ENCODE measurements at places on chromosomes 2 and 18.

DNA sequence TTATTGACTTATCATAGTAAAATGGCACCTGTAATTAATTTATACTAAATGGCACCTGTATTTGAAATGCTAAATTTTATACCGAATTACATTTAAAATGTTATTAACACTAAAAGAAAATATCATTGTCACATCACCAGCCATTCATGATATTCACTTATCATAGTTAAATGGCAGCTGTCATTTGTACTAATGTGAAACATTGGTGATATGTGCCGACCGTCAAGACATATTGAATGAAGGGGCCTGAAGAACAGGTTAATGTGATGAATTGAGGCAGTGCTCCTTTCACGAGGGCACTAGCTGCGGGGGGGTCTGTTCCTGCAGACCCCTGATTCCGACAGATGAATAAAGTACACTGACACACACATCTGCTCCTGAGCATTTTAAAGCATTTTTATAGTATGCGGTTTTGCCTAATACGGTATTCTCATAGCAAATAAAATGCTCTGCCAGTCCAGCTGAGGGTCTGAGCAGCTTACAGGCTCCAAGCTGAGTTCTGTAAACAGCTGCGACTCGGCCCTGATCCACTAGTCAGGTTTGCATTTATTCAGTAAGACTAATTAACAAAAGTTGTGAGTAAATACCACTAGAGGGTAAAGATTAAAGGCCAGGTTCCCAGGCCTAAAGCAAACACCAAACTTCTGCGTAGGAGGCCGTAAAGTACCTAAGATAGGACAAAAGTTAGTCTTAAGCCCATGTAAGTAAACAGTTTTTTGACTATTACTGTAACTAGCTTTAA is 593.4 kb upstream of the NETO1 start:
- DNase-seq = no peak

GRCh38 chr18:5574843-5575242 is 31.0 kb upstream of the EPB41L3 start:
- DNase-seq = no peak

DNA sequence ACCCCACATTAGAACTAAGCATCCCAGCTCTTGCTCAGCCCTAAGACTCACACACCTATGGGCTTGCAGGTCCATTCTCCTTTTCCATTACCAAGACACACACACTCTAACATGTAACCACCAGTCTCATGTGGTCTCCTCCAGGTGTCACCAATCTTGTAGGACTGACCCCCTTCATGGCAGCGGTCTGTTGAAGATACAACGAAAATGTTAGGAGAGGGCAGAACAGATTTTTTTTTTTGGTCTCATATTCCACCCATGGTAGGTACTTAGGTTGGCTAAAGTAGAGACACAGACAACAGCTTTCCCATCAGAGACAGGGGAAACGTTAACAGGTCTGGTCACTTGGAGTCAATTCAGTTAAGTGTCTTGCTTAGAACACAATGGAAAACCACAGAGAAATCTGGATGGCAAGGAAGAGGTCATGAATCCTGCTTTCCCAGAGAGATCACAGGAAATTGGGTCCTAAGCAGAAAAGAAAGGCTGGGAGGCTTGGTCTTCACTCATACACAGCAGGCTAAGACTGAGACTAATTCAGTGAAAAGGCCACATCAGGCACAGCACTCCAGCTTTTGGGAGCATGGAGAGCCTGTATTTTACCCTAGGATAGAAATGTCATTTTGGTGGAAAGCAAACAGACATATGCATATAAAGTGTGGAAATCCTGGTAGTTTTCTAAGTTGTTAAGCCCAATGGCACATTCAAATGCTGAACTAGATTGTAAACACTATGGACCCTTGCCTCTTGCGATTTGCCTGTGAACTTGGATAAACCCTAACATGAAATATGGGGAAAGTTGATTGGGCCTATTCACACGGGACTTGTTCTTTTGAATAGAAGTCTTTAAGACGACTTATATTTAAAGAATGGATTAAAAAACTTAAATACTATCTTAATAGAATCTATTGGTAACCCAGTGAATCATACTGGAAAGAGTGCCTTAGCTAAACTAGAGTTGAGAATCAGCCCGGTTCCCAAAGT is 3.8 kb downstream of the FN1 start:
- DNase-seq = no peak

- no peak for DNase-seq
These were observed 5.1 kb upstream of the PAX8 start for GRCh38 chr2:113283704-113284284.

DNA sequence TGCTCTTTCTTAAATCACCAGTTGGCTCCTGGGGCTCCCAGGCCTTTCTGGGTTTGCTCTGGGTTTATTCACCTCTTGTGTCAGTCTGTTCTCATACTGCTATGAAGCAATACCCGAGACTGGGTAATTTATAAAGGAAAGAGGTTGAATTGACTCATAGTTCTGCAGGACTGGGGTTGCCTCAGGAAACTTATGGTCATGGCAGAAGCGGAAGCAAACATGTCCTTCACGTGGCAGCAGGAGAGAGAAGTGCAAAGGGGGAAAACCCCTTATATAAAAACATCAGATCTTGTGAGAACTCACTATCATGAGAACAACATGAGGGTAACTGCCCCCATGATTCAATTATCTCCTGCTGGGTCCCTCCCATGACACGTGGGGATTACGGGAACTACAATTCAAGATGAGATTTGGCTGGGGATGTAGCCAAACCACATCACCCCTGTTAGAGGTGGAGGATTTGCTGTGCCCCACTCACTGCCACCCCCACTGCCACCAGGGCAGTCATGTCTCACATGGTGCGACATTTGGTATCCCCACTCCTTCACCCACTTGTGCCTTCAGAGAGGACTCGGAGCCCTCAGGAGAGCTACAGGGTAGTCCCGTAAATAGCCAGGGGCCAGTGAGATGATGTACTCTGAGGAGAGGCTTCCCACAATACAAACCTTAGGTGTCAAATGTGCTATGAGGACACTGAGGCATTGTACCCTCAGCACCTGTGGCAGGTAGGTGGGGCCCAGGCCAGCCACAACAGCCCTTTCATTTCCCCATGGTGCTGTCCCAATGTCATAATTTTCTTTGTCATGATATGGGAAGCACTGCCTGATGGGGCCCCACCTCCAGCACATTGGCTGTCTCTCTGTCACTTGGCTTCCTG is 35.7 kb downstream of the CDC42EP3 start:
- peak; percentile 88 for DNase-seq

DNA sequence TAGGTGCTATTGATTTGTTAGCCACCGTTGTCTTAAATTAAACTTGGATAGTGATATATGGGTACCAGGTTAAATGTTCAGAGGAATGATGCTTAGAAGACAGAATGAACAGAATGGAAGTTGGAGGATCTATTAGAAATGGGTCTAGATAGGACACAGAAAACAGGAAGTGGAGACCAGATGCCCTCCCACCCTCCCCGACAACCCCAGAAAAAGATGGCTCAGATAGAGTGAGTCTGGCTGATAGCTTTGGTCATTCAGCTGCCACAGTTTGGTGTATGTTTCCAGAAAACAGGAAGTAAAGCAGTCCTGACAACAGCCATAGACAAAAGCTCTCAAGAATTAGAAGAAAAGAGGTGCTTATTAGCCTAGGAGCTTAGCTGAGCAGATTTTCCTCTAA is 71.5 kb upstream of the DSG1 start:
- DNase-seq = no peak

DNA sequence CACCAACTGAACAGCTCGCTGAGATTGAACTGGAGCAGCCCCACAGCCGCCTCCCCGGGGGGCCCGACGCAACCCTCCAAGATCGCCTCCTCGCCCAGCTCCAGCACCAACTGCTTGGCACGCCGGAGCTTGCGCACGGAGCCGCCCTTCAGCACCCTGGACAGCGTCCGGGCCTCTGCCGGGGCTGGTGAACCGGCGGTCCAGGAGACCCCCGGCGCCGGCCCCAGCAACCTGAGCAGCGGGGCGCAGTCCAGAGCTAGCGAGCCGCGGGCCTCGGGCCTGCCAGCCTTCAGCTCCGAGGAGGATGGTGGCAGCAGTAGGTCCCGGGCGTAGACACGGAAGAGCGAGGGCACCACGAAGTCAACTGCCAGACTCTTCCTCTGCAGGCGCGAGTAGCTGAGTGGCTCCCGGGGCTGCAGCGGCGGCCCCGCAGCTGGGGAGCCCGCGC is 1.2 kb downstream of the ALK start:
- DNase-seq = peak; percentile 17

DNA sequence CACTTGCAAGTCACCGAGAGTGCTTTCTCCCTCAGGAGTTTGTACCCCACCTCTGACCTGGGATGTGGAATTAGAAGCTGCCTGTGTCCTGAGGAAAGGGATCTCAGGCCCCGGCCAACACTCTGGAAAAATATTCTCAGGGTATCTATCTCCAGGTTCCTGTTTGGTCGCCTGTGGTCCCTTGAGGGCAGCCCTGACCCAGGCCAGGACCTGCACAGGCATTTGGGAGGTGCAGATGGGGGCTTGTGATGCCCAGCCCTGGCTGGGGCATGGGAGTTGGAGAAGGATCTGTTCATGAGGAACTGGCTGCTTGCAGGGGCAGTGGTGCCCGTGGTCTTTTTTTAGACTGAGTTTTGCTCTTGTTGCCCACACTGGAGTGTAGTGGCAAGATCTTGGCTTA is 46.3 kb downstream of the MYCN start:
- DNase-seq = no peak

GRCh38 chr18:39341129-39341528 is 1775.5 kb upstream of the CELF4 start:
- no peak for DNase-seq

DNA sequence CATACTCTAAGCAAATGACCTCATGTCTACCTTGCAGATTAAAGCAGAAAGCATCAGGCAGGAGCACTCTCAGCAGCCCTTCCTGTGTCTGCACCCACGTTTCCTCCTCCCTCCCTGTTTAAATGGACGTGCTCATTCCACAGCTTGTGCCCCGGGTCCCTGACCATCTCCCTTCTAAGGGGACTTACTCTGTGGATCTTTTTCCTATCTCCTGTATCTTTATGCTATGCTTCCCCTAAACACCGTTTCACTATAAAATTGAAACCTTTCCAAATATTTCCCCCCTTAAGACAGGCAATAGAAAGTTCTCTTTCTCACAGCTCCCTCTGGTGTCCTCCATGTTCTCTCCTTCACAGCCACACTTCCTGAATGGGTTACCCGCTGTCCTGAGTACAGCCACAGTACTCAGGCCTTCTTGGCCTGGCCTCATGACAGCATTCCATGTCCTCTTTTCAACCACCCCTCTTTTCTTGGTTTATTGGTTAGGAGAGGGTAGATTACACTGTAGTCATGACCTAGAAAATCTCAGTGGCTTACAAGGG is 41.1 kb downstream of the TMEM185B start:
- DNase-seq = no peak

DNA sequence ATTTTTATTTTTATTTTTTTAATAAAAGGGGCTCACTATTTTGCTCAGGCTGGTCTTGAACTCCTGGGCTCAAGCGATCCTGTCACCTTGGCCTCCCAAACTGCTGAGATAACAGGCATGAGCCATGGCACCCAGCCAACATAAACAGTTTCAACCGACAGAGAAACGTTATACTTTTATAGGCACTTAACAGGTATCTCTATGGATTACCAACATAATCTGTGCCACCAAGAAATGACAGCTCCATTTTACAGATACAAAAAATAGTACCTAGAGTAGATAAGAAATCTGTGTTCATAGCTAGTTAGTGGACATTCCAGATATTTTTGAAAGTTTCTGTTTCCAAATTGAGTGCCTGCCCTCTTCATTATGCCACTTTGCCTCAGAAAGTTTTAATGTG is 1316.7 kb downstream of the LRP1B start:
- DNase-seq = no peak

- no peak for DNase-seq
These were observed 11.0 kb downstream of the WDR33 start for GRCh38 chr2:127799926-127800325.

GRCh38 chr2:88521445-88522073 is 69.1 kb upstream of the FOXI3 start:
- no peak for DNase-seq

- DNase-seq = no peak
These were observed 93.5 kb downstream of the FAM124B start for GRCh38 chr2:224308272-224308911.

Data from CD4-positive, alpha-beta T cell treated with Interleukin-21 for 1 hour (primary cell).